ENCODE measurements at places on chromosomes 16 and 17.

DNA sequence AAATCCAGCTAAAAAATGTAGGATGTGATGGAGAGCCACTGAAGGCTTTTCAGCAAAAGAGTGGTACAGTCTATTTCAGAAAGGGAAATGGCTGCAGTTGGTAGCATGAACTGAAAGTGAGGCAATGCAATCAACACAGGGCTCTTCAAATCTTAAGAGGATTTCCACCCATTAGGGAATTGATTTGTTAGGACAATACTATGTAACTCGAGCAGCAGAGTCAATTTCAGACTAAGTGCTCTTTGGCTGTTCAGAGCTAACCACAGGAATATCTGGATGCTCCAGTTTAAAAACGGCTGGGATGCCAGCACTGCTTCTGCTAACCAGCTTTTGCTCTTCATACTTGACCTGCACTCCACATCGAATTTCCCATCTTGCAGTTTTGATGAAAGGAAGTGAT lies 24.6 kb downstream of the CACNG1 start:
- DNase-seq, result peak; percentile 4

DNA sequence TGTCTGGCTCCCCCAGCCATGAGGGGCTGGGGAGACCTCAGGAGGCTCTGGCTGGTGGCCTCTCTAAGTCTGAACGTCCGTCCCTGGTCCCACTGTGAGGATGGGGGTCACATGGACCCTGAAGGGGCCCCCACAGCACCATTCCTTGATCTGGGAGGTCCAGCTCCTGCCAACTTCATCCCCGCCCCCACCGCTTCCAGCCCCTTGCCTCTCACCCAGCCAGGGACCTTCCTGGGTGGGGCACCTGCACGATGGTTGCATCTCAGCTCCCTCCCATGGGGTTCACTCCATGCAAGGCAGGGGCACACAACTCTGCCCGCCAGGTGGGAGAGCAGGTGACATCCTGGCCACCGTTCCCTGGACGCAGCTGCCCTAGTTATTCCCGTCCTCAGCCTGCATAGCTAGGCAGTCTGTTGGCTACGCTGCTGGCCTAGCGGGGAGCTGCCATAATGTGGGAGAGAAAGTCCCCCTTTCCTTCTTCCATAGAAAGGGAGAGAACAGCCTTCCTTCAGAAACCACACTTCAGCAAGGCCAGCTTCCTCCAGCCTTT lies 217.9 kb upstream of the RPL38 start:
- no peak for DNase-seq

- no peak for DNase-seq
These were observed 394.5 kb upstream of the C16orf82 start for GRCh38 chr16:26672206-26672605.

GRCh38 chr16:5187402-5187952 lies 89.9 kb upstream of the EEF2KMT start:
- no peak for DNase-seq

DNA sequence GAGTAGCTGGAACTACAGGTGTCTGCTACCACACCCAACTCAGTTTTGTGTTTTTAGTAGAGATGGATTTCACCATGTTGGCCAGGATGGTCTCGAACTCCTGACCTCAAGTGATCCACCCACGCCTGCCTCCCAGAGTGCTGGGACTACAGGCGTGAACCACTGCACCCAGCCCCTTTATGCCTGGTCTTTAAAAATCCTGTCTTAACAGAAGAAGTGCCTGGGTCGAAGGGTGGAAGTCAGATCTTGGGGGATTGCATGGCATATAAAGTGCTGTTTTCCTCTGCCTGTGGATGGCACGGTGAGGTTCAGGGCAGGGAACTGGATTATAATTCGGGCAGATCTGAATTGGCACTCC lies 30.3 kb downstream of the ZC3H18 start:
- DNase-seq, result no peak

- peak; percentile 3 for DNase-seq
These were observed 59.8 kb downstream of the NEUROD2 start for GRCh38 chr17:39547713-39548478.

DNA sequence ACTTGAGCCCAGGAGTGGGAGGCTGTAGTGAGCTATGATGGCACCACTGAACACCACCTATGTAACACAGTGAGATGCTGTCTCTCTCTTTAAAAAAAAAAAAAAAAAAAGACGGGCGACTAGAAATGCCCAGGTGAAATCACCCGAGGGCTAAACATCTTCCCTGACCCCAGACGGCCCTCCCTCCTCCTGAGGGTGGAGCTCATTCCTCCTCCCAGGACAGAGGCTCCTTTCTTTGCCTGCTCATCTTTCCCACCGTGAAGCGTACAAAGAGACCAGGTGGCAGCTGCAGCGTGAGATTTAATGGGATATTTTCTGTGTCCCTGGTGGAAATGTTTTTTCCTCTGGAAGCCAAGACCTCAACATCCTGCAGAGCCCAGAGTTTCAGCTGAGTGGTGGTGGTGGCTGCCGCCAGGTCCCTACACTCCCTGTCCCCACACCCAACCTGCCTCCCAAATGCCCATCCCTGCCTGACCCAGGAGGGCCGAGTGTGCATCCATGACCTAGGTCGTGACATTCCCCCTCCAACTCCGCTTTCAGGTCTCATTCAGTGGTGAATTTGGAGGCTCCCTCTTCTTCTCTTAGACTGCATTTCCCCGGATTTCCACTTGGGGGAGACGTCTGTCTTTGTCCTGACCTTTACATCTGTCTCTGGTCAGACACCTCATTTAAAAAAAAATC lies 14.4 kb upstream of the GPRC5B start:
- peak; percentile 27 for DNase-seq

DNA sequence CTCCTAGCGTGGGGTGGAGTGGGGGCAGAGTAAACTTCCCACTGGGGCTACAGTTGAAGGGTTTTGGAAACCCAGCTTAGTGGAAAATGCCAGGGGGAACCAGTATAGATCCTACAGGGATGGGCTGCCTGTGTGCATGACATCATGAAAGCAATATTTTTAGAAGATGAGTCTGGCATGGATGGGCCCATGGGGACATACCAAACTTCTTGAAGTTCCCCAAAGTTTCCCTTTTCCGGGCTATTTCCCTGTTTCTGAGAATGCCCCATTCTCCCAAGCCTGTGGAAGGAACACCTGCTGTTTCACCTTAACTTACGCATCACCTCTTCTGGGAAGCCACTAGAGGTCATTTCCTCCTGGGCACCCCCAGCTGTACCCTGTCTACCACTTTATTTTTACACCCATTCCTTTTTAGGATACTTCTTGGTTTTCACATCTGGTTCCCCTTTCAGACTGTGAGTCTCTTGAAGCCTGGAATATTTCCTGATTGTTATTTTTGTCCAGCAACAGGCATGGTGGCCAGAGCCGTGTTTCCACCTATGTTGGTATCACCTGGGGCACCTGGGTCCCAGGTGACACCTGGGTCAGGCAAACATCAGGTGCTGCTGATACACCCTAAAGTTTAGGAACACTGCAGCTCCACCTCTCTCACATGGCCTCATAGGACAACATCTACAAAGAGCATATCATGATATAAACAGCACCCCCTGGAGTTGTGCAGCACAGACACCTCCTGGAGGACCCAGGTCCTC lies 9.8 kb downstream of the SOCS3 start:
- no peak for DNase-seq

- DNase-seq, result no peak
These were observed 30.4 kb upstream of the NFAT5 start for GRCh38 chr16:69535123-69536050.

GRCh38 chr16:87569601-87570571 lies 32.4 kb upstream of the JPH3 start:
- DNase-seq, result no peak

DNA sequence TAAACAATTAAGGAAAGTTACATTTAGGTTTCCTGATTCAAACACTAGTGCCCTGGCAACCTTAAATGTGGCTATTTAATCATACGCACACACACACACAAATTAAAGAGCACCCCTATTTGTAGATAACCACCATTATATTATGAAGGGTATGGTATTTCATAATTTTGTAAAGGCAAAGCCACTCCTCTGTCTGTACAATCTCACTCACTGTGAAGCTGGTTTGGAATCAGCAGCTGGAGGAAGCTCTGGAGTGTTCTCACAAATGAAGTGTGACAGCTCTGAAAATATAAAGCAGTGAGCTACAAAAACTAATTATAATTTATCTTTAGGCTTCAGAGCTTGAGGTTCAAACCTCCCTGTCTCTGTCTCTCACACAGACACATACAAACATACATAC lies 57.9 kb upstream of the KCNJ16 start:
- no peak for DNase-seq

DNA sequence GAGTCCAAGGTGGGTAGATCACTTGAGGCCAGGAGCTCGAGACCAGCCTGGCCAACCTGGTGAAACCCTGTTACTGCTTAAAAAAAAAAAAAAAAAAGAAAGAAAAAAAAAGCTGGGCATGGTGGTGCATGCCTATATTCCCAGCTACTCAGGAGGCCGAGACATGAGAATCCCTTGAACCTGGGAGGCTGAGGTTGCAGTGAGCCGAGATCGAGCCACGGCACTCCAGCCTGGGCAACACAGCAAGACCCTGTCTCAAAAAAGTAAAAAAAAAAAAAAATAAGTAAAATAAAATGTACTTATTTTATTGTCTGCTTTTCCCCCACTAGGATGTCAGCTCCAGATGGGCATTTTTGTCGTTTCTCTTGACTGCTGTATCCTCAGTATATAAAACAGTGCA lies 107.7 kb downstream of the ABCC1 start:
- no peak for DNase-seq

DNA sequence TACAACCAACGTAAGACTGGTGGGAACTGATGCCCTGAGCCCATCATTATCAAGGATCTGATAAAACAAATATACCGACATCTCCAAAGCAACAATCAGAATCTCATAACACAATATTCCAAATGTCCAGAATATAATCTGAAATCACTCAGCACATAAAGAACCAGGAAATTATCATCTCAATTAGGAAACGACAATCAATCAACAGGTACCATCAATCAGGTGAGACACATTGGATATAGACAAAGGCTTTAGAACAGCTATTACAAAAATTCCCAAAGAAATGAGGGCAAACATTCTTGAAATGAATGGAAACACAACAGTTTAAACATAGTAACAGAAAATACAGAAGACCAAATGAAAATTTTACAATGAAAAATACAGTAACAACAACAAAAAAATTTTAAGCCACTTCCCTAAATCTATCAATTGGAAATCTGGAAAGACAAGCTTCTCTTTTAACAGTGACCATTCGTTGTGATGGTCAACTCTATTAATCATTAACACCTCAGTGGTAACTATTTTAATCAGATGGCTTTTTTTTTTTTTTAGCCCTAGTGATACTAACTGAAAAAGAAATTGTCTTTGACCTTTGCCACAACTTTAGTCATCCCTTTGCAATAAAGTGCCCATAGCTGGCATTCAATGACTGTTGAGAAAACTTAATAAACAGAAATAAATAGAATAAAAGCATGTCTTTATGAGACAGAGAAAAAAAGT lies 70.4 kb downstream of the USP32 start:
- DNase-seq, result no peak

DNA sequence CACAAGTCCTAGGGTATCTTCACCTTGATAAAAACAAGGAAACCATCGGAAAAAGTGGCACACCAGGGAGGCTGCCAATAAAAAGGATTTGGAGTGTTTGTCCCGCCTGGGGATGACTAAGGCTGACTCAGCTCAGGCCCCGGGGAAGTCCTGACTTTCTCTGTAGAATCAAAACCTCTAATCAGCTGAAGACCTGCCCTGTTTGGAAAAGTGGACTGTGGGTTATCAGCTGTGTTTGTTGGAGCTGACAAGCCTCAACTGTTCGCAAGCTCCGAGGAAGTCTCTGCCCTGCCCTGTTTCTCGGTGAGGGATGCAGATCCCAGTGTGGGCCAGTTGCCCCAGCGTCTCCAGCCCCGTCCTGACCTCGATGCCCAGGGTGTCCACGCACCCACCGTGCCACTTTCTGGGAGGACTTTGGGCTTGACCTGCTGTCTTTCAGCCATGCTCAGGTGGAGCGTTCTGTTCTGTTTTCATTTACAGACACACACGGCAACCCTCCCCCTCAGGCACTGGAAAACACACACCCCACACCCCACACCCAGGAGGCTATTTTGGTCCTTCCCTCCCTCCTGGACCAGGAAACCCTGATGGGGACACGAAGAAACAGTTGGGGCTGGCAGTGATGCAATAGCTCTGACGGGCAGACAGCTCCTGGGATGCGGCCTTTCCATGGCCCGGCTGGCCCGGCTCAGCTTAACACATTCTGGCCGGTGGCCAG lies 27.6 kb upstream of the PITPNA start:
- DNase-seq, result no peak

DNA sequence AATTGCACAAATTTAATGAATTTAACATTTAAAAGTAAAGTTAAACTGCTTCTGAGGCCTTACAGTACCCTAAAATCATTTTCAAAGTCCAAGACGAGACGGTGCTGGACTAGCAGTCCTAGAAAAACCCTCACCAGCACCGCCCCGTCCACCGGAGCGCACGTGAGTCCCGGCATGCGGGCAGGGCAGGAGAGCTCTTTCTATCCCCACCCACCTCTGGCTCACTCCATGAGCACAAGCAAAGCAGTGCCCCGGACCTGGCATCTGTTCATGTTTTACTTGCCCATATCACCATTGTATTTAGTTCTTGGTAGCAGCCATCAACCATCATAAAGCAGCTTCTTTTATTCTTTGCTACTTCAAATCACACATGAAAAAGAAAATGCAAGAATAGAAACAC lies 41.7 kb downstream of the ANKRD11 start:
- DNase-seq, result no peak

DNA sequence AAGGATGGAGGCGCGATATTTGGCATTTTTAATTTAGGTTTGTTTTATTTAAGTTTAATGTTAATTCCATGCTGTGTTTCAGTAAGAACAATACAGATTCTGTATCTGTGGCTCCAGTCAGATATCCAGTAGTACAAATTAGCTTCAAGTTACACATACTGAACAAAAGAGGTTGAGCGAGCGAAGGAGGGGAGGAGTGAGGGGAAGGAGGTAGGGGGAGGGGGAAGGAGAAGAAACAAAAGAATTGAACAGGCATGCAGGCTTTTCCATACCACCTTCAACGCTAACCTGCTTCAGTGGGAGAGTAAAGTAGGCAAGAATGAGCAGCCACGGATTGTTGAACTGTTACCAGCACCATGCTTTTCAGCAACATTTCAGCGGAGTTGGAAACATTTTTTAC lies 55.5 kb downstream of the YWHAE start:
- DNase-seq, result no peak

DNA sequence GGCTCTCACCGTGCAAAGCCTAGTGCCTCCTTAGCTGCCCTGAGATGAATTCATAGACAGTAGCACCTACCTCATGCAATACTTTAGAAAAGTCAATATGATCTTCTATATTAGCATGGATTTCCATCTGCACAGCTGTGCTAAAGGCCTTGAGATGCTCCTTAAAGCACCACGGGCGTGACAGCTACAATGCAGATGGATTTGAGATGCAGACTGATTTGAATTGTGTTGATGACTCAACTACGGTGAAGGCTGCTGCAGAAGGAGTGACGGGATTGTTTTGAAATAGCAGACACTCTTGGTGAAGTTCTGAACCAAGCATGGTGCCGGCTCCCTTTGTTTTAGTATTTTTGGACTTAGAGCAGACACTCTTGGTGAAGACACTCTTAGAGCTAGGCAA lies 88.2 kb downstream of the SPECC1 start:
- no peak for DNase-seq

GRCh38 chr17:57914273-57915142 lies 40.7 kb downstream of the CUEDC1 start:
- DNase-seq, result no peak

All from NCI-H1105 (cell line).